Renal pelvis (tissue), 12 donors: ENCODE measurements at places on chromosomes 1 and 21.

- DNase-seq = no peak
These were observed 24.5 kb upstream of the TNFRSF1B start for GRCh38 chr1:12142141-12142823.

GRCh38 chr21:18493422-18493821, 89.8 kb upstream of the TMPRSS15 start:
- no peak for DNase-seq

DNA sequence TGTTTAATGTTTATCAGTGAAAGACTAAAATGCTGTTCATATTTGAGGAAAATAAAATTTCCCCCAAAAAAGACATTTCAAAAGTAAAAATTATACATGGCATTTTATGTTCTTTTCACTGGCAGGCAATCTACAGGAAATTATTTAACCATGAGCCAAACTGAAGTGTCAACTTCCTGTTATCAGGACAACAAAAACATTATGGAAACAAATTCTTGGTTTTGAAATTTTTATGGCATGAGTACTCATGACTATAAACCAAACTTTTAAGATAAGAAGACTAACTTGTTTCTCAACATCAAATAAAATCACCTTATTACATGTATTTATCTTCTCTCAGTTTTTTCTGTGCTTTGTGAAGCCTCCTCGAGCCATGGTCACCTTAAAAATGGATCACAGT, 698.6 kb downstream of the LTN1 start:
- DNase-seq = no peak

GRCh38 chr1:36464605-36465393, 615 bp upstream of the MRPS15 start:
- peak; percentile 47 for DNase-seq

DNA sequence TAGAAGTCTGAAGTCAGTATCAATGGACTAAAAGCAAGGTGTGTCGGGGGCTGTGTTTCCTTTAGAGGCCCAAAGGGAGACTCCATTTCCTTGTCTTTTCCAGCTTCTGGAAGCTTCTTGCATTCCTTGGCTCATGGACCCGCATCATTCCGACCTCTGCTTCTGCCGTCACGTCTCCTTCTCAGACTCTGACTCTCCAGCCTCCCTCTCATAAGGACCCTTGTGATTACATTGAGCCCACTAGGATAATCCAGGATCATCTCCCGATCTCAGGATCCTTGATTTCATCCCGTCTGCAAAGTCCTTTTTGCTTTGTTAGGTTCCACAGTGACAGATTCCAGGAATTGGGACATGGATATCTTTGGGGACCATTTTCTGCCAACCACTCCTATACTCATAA, 265.8 kb upstream of the CSF3R start:
- DNase-seq = no peak

GRCh38 chr1:70057500-70057899, 147.9 kb downstream of the LRRC40 start:
- no peak for DNase-seq

GRCh38 chr1:28132171-28133167, 44.0 kb downstream of the PTAFR start:
- DNase-seq = peak; percentile 38

- no peak for DNase-seq
These were observed 11.3 kb upstream of the RIPK4 start for GRCh38 chr21:41777951-41778815.

DNA sequence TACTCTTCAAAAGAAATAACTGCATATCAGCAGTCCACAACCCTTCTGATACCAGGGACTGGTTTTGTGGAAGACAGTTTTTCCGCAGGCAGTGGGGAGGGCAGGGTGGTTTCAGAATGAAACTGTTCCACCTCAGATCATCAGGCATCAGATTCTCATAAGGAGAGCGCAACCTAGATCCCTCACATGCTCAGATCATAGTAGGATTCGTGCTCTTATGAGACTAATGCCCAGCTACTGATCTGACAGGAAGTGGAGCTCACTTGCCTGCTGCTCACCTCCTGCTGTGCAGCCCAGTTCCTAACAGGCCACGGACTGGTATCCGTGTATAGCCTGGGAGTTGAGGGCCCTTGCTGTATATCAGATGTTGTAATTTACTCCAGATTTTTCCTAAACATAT, 11.5 kb downstream of the RO60 start:
- DNase-seq = no peak

DNA sequence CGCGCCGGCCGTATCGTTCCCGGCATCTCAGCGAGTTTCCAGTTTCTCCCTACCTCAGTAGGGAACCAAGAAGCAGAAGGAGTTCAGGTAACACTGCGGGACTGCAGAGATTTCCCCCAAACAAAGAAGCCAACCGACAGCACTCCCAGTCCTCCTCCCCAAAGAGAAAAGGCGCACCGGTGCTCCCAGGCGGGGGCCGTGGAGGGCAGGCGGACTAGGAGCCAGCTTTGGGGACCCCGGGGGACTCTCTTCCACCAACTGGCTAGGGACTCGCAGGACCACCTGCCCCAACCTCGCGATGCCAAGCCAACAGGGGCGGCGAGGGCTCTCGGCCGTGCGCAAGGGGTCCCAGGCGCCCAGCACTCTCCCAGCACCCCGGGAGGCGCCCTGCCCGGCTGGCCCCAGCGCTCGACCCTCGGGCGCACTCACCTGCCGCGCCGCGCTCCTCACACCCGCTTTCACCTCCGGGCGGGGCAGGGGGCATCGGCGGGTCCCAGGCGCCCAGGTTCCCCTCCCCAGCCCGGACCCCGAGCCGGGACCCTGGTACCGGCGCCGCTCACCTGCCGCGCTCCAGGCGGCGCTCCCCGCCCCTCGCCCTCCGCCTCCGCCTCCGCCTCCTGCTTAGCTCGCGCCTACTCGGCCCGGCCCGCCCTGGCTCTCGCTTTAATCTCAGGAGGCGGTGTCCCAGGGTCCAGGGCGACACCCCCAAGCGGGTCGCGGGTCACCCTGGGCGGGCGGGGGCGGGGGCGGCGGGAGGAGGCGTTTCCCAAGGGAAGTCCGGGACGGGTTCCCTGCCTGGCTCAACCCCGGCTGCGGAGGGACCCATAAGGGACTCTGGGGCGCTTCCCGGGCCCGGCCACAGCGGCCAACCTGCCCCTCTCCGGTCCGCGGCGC, at the start of gene TMPRSS2:
TSS of gene TMPRSS2 (minus strand) at position 638 of the 894 bp plus-strand sequence. CDS start 10,025 bp downstream, outside the sequence.
- DNase-seq = peak; percentile 48

- no peak for DNase-seq
These were observed 118.0 kb upstream of the PLPPR4 start for GRCh38 chr1:99146129-99146848.

GRCh38 chr1:206951318-206952100, 5.2 kb upstream of the PIGR start:
- peak; percentile 66 for DNase-seq

DNA sequence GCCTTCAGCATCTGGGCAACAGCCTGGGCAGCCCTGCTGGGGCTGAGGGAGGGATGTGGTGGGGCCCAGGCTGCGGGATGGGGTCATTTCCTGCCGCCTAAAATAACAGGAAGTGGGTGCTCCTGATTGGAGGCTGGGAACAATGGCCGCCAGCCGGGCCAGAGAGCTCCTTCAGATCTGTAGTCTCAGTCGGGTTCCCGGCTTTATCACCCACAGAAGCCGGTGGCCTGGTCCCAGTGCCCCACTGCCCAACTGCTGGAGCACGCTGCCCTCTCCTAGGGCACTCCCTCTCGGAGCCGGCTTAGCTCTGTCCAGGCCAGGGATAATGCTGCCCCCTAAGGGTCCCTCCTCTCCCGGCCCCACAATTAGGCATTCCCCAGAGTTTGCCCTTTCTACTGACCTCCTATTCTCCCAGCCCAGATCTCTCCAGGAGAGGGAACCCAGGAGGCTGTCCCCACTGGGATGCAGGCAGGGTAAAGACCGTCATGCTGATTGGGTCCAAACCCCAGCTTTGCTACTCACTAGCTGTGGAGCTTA, 5.1 kb downstream of the MAP7D1 start:
- DNase-seq = peak; percentile 51

DNA sequence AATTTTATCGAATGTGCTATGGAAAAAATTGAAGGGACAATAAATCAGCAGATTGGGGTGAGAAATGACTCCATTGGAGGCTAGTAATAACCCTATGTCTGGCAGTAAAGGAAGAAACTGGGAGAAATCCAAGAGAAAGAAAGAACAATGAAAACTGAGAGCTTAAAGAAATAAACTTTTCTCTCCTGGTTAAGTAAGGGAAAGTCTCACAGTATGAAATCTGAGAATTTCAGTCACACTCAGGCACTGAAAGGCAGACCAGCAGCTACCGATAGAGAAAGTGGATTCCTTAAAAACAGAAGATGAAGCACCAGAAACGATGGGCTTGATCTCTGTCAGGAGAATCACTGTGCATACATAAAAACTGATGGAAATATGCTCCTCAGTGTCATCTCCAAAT, 404.2 kb downstream of the PLPP3 start:
- no peak for DNase-seq

- DNase-seq = peak; percentile 93
These were observed 34.8 kb downstream of the ZMYND12 start for GRCh38 chr1:42420911-42421585.

DNA sequence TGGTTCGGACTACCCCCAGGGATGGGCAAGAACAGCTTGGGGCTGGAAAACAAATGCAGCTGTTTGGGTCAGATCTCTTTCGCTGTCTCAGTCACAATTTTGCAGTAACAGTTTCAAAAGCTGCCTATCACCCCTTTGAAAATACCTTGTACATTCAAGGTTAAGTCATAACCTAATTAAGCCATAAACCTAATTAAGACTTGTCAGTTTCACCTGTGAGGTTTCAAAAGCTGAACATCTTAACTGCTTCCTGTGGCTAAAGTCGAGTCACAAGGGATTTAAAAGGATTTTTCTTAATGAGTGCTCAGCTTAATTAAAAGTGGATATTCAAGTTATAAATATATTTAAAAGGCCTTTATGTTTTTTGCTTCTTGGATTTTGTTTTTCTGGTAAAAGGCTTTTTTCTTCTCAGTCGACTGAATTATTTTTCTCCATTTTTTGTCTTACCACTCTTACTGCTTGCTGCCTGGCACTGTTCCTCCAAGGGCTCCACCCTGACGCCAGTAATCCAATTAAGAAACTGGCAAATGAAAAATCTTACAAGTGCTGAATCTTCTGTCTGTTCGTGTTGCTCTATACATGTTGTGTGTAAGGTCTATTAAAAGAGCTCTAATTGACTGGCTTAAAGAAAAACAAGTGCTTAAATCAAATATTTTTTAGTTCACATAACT, 31.3 kb downstream of the CBR1 start:
- DNase-seq = no peak

GRCh38 chr1:65953170-65953569, 160.5 kb downstream of the PDE4B start:
- no peak for DNase-seq

GRCh38 chr1:165456114-165456513, 11.2 kb upstream of the RXRG start:
- DNase-seq = no peak

DNA sequence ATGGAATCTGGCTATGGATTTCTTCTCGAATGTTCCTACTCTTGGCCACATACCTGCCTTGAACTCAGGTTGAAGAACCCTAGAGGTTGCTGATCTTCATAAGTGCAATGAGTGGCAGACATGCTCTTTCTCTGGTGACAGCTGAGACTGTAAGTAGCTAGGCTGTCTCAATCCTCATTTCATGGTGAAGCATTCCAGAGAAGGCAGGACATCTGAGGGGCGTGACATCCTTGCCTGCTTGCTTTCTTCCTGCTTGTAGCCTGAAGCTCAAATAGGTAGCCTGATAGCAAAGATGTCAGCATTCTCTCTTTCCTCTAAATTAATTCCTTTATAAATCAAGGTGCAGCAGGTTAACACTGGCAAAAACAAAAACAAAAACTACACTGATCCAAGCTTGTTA, 114.6 kb upstream of the MAGI3 start:
- no peak for DNase-seq

- no peak for DNase-seq
These were observed 7.0 kb downstream of the NOL9 start for GRCh38 chr1:6547301-6547700.

GRCh38 chr1:228284521-228284920, 76.7 kb downstream of the OBSCN start:
- DNase-seq = no peak

DNA sequence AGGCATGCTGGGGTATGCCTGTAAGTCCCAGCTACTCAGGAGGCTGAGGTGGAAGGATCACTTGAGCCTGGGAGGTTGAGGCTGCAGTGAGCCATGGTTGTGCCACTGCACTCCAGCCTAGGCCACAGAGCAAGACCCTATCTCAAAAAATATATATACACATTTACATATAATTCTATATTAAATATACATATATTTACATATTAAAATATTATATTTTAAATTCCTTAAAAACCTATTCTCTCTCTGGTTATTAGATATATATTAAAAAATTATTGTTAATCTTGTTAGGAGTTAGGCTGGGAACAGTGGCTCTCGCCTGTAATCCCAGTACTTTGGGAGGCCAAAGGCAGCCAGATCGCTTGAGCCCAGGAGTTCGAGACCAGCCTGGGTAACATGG, 22.7 kb downstream of the GLMN start:
- DNase-seq = no peak

DNA sequence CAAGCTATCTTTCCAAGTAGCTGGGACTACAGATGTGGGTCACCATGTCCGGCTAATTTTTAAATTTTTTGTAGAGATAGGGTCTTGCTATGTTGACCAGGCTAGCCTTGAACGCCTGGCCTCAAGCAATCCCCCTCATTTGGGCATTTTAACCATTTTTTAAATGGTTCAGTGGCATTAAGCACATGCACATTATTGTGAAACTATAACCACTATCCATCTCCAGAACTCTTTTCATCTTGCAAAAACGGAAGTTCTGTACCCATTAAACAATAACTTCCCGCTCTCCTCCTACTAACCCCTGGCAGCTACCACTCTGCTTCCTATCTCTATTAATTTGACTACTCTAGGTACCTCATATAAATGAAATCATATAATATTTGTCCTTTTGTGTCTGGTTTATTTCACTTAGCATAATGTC, 4.8 kb upstream of the IL6R start:
- no peak for DNase-seq

GRCh38 chr1:198436276-198436675, 104.2 kb downstream of the ATP6V1G3 start:
- DNase-seq = no peak

- no peak for DNase-seq
These were observed 56.7 kb downstream of the H3-3A start for GRCh38 chr1:226119169-226119568.

DNA sequence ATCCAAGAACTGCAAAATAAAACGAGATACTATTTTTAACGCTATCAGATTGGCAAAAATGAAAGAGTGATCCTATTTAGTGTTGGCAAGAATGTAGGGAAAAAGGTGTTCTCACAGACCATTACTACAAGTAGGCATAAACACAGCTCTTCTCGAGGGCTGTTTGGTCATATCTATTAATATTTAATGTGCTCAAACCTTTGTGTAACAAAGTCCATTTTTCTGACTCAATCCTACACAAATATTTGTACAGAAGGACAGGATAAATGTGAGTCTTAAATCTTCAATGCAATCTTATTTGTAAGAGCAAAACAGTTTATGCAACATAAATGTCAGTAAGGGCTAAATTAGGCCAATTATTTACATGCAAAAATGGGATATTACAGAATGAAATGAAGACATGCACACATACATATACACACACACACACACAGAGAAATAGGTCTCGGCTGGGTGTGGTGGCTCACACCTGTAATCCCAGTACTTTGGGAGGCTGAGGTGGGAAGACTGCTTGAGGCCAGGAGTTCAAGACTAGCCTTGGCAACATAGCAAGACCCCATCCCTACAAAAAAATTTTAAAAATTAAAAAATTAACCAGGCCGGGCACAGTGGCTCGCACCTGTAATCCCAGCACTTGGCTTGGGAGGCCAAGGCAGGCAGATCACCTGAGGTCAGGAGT, 17.7 kb downstream of the DHCR24 start:
- DNase-seq = no peak
